ENCODE measurements at places on chromosomes 4 and X.

- DNase-seq, result no peak
These were observed 79.8 kb downstream of the SPANXN3 start for GRCh38 chrX:143437439-143437838.

DNA sequence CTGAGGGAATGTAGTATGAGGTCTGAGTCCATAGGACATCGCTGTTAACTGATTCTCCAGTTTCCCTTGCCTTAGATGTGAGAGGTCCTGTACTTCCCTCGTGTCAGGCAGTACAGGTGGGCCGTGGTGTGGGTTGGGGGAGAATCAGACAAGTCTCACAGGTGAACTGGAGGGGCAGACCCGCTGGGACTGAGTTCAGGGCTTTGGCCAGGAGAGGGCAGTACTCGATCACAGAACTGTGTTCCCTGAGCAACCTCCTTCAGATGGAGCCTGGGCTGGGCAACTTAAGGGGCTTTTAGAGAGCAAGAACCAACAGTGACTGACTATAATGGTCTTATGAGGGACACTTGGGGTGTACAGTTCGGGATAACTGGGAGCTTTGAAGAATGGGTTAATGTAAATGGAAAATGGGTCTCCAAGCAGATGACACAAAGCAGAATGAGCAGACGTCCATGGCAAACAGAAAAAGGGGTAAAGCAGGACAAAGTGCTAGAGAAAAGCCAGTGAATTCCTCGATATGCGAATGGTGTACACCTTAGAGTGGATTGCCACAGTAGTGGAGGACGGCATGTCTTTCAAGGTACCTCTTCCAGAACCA lies 83.6 kb downstream of the CCNG2 start:
- peak; percentile 52 for DNase-seq

DNA sequence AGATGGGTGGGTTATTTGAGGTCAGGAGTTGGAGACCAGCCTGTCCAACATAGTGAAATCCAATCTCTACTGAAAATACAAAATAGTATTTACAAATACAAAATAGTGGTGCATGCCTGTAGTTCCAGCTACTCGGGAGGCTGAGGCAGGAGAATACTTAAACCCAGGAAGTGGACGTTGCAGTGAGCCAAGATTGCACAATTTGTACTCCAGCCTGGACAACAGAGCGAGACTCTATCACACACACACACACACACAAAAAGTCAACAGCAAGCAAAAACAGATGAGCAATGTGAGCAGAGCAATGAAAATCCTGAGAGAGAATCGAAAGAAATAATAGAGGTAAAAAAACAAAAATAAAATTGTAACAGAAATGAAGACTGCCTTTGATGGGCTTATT lies 168.8 kb downstream of the PCDH18 start:
- DNase-seq, result no peak

- no peak for DNase-seq
These were observed 268.4 kb downstream of the HS3ST1 start for GRCh38 chr4:11160288-11160687.

- DNase-seq, result no peak
These were observed 44.8 kb downstream of the GSX2 start for GRCh38 chr4:54144661-54145171.

- DNase-seq, result no peak
These were observed 3.3 kb downstream of the ZDHHC9 start for GRCh38 chrX:129840344-129840743.

- DNase-seq, result no peak
These were observed 92.1 kb downstream of the SCFD2 start for GRCh38 chr4:53273726-53274125.

DNA sequence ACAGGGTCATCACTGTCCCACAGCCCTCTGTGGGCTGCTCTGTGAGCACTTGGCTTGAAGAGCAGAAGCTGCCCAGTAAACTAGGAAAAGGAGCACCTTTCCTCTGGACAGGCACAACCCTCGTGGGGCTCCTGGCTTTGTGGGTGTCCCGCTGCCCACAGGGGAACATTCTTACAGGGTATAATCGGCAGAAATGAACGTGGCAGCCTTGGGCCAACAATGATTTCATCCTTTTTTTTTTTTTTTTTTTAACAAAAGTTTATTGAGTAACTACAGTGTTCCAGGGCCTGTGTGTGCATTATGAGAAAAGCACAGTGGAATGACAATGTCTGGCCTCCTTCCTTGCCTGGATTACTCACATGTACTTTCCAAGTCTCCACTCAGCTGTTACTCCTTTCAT lies 197.2 kb downstream of the PDGFC start:
- DNase-seq, result no peak

DNA sequence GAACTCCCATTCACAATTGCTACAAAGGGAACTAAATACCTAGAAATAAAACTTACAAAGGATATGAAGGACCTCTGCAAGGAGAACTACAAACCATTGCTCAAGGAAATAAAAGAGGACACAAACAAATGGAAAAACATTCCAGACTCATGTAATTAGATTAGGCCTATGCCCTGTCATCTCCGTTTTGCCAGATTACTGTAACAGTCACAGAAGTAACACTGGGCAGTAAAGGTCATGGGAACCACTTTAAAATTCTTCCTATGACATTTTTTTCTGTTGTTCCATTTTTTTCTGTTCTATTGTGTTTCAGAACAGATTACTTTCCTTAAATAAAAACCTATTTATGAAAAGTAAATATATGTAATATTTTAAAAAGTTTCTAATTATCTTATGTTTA lies 199.4 kb upstream of the CENPE start:
- no peak for DNase-seq

DNA sequence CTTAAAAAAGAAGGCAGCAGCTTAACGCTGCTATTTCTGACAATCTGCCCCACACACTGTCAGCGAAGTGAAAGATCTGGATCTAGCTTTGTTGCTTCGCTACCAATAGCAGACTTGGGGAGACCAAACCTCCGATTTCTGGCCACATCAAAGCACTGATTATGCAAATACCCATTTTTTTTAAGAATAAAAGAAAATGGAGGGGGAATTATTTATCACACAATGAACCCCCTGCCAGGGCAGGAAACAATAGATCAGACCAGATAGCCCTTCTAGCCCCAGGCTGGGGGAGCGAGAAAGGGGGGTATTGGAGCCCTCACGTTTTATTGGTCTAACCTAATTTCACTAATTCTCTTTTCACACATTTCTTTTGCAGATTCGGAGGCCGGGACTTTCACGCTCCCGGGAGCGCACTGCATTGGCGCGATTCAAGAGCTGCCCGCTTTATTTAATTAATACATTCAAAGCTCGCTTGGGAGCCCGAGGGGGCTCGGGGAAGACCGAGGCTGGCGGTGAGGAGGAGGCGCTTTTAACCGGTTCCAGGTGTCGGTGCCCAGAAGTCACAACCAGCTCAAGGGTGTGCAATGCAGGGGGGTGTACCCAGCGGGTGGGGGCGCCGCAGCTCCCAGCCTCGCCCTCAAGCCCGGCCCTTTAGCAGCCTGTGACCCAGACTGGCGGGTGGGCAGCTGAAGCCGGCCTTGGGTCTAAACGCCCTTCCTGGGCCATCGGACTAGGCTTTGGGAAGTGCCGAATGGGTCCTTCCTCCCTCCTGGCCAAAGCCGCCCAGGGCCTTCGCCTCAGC lies 5.5 kb downstream of the NEUROG2 start:
- DNase-seq, result peak; percentile 20

DNA sequence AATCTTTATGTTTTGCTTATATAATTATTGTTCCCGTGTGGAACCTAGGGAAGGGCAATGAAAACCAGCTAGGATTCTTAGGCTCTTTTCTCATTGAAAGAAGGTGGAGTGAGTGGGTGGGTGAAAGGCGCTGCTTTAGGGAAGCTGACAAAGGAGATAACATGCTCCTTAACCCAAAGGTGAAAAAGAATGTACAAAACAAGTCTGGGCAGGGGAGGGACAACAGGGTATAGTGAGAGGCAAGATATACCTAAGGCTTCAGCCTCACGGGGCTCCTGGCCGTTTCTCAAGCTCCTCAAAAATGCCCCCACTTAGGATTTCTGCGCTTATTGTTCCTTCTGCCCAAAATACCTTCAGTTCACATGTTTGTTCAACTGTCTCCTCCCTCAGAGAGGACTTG lies 1.8 kb downstream of the SH2D1A start:
- no peak for DNase-seq

GRCh38 chr4:157004279-157005161 lies 32.9 kb upstream of the PDGFC start:
- no peak for DNase-seq

- no peak for DNase-seq
These were observed 62.1 kb downstream of the RHOXF2B start for GRCh38 chrX:120015145-120016067.

- DNase-seq, result peak; percentile 77
These were observed 32.4 kb upstream of the PPP2R3B start for GRCh38 chrX:418927-419729.

DNA sequence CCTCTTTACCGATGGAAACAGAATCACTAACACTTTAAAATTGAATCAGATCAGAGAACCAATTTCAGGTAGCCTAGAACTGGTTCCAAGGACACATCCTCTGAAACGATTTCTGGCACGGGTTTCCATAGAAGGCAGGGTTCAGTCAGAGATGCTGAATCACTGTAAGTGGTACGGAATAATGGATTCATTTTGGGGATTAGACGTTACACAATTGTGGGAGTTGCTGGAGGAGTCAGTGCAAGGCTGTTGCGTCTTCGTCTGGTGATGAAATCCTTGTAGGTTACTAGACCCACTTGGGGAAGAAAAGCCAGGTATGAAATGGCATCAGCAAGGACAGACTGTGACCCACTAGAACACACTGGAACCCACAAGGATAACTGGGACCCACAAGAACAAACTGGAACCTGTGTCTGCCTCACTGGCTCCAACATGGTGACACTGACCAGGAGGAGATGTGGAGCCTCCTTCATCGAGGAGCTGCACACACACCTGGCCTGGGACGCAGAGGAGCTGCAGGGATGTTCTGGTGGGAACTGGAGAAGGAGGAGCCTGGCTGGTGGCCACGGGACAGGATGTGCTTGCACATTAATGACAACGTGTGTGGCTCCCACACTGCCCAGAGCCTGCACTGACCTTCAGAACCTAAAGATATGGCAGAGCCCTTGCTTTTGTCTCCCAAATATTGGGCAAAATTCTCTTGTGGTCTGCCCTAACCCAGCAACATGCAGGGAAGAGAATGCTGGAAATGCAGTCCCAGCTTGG lies 105.1 kb downstream of the TRAPPC11 start:
- DNase-seq, result no peak

DNA sequence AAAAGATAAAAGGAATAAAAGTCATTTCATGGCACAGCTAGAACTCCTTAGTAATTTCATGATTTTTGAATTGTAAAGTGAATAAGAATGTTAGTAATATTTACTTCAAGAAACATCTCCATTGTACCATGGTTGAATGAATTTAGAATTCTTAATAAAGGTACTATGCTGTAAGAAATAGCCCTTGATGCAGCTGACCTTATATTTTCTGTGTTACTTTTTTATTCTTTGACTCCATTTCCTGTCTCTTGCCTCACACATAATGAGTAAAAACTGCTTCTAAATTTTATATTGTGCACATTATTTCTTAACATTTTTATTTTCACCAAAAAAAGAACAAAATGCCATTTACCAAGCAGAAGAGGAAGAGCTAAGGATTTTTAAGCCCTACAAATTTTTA lies 81.9 kb upstream of the PDHA2 start:
- no peak for DNase-seq

- peak; percentile 91 for DNase-seq
These were observed at the start of gene ARHGAP24 for GRCh38 chr4:85474818-85475630. Gene ARHGAP24 (plus strand): TSS chr4:85475150.

DNA sequence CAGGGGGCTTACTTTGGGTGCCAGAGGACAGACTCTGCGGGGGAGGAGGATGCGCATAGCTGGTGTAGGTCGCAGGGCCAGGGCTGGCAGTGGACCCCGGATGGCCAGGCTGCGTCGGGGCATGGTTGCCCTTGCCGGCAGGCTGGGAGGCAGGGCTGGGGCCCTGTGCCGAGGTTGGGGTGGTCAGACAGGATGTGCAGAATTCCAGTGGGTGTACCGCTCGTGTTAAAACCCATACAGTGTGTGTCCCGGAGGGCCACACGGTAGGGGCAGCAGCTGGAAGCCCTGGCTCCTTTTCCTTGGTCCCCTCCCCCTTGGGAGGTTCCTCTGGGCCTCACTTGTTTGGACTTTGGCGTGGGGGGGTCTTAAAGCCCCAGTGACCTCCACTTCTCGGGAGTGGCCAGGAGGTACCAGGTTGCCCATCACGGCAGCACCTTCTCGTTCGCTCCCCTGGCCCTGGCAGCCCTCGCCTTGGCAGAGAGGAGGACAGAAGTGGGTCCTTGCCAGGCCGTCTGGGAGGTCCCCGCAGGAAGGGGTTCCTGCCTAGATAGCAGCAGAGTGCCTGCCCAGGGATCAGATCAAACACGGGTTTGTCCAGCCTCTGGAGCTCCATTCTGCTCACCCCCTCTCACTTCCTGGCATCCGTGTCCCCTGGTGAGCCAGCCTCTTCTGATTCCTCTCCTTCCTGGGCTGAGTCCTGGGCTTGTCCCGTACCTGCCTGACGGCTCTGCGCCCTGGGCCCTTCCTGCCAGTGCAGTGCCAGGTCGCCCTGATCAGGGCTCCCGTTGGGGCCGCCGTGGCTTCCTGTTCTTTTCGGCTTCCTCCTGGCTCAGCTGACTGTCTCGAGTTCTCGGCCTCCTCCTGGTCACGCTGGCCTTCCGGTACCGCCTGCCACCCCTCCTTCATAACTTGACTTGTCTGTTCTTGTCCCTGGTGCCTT lies 56.7 kb upstream of the HGFAC start:
- no peak for DNase-seq

DNA sequence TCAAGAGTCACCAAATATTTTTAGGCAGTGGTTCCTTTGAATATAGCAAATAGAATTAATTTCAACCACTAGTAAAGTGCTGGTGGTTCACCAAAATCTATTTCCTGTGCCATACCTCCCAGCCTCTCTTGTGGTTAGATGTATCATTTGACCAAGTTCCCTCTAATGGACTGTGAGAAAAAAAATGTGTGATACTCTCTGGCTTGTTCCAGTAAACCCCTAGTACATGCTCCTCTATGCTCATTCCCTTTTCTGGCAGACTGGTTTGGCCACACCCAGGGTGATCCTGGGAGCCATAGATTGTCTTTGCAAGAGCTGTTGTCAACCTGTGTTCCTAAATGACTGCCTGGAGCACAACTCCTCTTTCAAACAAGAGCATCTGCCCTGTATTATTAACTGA lies 109.5 kb downstream of the FRAS1 start:
- DNase-seq, result no peak

DNA sequence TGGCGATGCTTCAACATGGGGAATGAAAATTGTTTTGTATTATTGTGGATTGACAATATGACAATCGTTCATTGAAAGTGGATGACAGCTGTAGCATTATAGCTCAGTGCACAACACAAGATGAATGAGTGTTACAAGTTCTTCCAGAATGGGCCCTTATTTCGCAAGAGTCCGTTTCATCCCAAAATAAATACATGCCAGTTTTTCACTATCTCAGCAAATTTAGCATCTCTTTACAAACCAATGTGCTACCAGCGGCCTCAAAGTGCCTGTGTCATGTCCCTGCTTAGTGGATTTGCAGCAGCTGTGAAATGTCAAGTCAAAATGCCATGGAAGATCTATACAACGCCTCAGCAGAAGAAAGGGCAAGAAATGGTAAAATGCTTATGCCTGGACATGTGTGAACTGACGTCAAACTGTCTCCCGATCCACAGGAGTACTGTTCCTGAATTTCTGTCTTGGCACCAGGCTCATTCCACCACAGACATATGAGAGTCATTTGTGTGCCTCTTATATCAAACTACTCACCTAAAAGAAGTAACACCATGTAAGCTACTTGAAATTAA lies 109.6 kb downstream of the MAML3 start:
- no peak for DNase-seq

Measured in femur (tissue), 1 donor.